ENCODE measurements at places on chromosomes 5 and 9.

GRCh38 chr5:132023258-132024116, 12.0 kb upstream of the ACSL6 start:
- no peak for DNase-seq

DNA sequence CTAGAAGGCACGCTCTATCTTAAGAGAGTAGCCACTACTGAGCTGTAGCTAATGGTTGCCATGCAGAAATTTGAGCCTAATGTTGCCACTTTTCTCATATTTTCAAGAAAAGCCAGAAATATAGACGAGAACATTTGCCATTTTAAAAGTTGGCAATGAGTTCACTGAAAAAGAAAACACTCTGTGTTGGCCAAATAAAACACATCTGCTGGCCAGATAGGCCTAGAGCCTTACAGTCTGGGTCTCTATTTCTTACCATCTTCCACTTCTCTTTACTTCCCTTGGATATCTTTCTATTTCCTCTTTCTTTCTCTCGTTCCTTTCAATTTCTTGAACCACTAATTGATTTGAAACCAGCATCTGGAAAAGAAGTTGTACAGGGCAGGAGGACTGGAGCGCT, 36.6 kb upstream of the VCAN start:
- DNase-seq = no peak

- DNase-seq = no peak
Measured at GRCh38 chr5:127418974-127419682, 98.3 kb upstream of the PRRC1 start.

DNA sequence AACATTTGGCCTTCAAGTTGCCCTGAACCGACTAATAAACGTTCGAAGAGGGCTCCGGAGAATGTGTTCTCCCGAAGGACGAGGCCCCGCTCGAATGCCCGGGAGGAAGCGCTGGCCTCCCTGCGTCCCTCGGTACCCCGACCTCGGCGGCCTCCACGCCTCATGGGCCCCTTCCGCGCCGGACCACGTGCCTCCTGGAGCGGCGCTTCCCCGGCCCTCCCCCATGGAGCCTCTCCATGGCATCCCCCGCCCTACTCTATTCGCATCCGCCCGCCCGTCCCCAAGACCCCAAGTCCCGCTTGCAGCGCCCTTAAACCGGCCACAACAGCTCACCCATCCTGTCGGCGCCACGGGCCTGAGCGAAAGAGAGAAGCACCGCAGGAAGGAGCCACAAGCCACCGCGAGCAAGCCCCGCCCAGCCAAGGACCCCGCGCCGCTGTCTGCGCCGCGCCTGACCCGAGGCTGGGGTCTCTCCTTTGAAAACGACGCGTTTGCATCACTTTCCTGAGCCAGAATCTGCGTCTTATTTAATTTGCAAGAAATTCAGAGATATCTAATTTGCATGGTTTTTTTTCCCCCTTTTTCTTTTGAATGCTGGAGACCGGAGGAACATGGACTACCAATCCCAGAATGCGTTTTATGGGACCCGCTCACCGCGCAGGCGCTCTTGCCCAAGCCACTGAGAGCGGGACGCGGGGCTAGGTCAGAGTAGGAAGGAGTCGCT, at the start of gene RPS23:
Gene RPS23, minus strand, starts transcription at position 368 of the 724 bp plus-strand sequence. Its CDS starts 31 bp downstream, at position 337.
- DNase-seq = peak; percentile 67
